ENCODE measurements at places on chromosomes 3 and 15. TPM values are rescaled to one million over a fixed set of nuclear protein-coding genes. Genes with fewer than 3 reads are reported as not detected.
A peak's percentile ranks its signal among the peaks of the same experiment; 100 is the strongest.

The SMCO1 gene
- polyA plus RNA-seq = 1.7 TPM

The ANKRD34C gene
- polyA plus RNA-seq = 0.06 TPM

The P4HTM gene
- 11.0 TPM for polyA plus RNA-seq

- DNase-seq = no peak
Measured at GRCh38 chr3:154967090-154967489, 113.0 kb upstream of the MME start.

GRCh38 chr15:45307230-45307924 lies 55.3 kb downstream of the SLC28A2 start:
- DNase-seq = peak; percentile 71

- DNase-seq = peak; percentile 67
Measured at GRCh38 chr3:188052169-188053035, 101.6 kb upstream of the LPP start.

DNA sequence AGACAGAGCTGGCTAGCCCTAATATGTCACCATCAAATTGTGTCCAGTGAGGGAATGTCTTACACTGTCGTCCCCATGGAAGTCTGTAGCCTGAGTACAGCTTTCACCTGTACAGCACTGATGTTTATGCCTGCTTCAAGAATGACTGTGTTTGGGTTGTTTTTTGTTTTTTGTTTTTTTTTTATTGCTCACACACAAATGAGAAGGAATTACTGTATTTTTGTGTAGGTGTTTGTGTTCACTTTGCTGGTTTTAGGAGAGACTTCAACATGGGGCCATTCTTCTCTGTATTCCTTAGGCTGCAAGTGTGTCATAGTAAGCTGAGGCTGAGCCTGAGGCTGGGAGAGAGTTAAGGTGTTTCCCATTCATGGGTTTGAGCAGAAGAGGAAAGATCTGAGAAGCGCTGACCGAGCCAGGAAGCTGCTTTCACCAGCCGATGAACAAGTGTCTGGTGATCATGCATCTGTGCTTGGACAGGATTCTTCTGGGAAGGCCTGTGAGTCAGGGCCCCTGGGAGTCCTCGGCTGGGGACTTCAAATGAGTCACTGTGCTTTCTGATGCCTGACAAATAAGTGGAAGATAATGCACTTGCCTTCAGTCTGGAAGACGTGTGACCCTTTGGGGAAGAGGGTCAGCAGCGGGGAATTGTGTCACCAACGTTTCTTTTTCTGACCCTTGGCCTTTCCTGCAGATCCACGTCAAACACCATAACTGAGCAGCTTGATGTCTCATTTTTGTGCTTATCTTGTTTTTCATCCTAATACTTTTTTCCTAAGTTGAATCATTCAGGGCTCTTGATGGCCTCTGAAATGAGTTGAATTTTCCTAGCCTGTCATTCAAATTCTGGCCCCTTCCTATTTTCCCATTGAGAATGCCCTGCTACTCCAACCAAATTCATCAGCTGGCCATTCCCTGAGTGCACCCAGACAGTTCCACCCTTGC lies 36.7 kb upstream of the ZBTB38 start:
- DNase-seq = no peak

- no peak for DNase-seq
Measured at GRCh38 chr3:15983693-15984092, 185.9 kb upstream of the ANKRD28 start.

- DNase-seq = no peak
Measured at GRCh38 chr15:83651541-83651940, 2.4 kb upstream of the ADAMTSL3 start.

DNA sequence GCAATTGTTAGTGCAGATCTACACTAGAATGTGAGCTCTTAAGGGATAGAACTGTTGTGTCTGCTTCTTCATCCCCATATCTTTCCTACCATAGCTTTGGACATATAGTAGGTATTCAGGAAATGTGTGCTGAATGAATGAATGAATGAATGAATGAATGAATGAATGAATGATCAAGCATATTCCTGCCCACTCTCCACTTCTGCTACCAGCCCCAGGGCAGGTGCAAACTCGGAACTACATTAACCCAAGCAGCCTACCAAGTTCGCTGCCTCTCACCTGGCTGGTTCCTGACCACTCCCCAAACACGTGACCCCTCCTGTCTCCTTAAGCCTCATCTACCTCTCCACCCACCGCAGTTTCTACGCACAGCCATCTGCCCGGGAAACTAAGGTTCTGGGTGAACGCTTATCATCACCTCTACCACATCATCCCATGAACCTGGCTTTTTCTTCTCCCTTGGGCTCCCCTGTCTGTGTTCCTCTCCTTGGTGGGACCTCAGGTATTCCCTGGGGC lies 26.8 kb downstream of the PAQR5 start:
- no peak for DNase-seq

DNA sequence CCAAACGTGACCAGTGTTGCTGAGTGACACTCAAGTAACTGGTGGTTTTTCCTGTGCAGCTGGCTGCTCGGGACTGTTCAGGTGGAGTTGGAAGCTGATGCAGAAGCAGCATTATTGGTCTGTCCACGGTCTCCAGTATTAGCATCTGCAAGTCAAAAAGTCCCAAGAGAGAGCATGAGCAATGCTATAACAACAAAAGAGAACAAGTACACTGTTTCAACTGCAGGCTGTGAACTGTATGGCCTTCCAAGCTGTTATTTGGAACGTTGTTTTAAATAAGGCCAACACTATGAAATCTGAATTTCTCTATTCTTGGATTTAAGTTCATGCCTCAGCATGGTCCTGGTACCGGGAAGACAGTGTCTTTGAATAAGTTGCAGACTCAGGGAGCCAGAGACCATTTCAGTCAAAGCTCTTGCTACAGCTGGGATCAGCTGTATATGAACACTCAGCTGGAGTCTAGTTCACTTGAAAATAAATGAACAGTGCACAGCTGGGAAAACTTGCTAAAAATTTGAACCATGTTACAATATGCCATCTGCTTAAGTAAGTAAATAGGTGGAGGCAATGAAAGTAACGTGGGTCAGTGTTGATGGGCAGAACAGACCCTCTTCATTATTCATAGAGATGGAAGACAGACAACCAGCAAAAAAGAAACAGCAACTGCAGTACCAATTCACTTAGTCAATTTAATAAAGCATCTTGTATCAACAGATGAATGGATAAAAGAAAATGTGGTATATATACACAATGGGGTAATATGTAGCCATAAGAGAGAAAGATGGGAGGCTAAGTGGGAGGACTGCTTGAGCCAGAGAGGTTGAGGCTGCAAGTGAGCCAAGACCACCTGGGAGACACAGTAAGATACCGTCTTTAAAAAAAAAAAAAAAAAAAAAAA lies 45.1 kb downstream of the NR1I2 start:
- no peak for DNase-seq
